Skeletal muscle cell (primary cell): ENCODE measurements at places on chromosomes 5 and 9.

DNA sequence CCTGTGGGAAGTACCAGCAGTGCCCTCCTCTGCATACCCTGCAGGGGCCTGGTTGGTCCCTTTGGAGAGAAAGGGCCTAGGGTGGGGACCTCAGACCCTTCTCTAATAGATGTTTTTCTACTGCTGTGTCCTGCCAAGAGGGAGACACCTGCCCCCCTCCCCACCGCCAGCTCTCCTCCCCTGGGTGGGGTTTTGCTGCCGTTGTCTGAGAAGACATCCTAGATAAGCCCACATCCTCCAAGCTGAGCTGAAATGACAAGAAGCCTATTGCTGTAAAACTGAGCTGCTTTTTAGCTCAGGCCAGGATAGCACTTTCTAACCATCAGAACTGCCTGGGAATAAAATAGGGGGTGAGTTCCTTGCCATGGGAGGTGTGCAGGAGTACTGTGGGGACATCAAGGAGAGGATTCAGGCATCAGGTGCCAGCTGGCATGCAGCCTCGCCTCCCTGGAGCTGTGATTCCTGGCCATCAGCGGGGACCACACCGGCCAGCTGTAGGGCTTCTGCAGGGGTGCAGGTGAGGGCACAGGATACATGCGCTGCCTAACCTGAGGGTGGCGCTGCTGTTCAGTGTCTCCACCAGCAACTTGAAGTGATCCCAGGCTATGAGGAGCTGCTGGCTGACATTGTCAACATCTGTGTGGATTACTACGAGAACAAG lies 37.9 kb downstream of the CYFIP2 start:
- DNase-seq: no peak

DNA sequence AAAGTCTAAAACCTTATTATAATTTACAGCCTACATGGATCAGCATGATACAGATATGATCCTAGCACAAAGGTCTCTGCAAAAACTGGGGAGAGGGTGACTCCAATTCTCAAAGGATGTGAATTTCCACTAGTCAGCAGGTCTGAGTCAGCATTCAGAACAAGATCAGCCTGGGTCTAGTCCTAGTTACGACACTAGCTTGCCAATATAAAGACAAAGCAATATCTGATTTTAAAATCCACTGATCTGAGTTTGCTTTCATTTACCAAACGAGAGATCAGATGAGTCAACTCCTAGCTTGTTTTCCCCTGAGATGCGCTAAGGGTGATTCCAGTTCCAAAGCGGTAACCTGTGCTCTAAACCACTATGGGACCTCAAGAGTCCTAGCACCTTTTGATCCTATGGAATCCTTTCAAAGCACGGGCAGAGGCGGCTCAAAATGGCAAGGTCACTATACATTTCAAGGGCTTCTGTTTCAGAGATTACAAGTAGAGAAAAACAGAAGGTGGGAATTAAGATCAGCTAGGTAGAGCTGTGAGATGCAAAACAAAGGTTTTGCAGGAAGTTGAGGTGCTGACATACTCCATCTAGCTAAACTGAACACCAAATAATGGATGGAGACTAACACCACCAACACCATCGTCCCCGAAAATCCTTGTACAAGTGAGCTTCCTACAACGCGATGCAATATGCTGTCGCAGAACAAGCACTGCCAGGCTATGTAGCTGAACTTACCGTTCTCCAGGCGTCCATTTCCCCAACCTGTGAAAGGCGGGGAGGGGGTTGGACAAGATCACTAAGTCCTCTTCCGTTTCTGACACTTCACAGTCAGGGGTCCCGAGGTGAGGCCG lies 906 bp downstream of the SLC25A51 start:
- no peak for DNase-seq

- DNase-seq: no peak
Measured at GRCh38 chr5:132628814-132629213, 29.2 kb upstream of the IL13 start.

GRCh38 chr9:69363191-69363590 lies 38.2 kb downstream of the ENTREP1 start:
- no peak for DNase-seq

DNA sequence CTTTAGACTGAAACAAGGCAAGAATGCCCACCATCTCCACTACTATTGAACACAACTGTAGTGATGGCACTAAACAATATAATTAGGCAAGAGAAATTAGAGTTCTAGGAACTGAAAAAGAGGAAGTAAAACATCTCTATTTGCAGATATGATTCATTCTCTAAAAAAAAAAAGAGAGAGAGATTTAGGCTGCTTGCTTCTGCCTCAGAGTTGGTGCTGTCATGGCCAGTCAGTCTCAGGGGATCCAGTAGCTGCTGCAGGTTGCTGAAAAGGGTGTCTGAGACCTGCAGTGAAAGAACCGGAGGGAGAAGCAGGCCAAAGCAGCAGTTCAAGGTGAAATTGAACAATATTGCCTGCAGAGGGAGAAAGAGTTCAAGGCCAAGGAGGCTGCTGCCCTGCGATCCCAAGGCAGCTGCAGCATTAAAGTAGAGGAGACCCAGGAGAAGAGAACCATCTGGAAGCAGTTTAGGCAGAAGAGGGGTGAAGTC lies 72.5 kb downstream of the AP3B1 start:
- DNase-seq: no peak

- peak; percentile 35 for DNase-seq
Measured at GRCh38 chr5:106894964-106895363, 775.8 kb downstream of the EFNA5 start.

DNA sequence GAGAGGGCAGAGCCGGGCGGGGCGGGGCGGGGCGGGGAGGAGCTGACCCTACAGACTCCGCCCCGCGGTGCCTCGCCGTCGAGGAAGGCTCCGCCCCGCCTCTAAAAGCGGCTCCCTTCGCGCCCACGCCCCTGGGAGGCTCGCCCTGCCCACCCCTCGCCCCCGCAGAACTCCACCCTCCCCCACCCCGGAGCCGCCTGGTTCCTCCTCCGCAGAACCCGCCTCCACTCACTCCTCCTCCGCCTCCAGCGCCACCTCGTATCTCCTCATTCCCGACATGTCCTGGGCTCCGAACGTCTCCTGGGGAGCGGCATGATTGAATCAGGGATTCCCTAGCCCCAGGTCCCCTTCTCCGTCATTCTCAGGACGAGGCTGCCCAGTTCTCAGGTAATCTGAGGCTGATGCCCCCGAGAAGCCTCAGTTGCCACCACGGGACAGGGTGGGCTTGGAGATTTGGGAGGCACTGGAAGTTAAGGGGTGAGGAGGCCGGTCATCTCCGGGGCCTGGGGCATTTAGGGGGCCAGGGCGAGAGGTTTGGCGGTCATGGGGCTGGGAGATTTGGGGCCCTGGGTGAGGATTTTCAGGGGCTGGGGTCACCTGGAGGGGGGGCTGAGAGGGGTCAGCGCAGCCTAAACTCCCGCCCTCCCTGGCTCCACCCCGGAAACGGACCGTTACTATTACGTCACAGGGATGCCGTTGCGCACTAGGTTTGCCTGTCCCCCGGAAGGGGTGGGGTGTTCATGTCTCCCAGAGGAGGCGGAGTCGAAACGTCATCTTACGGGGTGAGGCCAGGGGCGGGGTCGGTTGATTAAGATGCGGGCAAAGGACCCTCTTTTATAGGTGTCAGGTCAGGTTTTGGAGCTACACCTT lies 3.2 kb upstream of the CCL27 start:
- peak; percentile 78 for DNase-seq

DNA sequence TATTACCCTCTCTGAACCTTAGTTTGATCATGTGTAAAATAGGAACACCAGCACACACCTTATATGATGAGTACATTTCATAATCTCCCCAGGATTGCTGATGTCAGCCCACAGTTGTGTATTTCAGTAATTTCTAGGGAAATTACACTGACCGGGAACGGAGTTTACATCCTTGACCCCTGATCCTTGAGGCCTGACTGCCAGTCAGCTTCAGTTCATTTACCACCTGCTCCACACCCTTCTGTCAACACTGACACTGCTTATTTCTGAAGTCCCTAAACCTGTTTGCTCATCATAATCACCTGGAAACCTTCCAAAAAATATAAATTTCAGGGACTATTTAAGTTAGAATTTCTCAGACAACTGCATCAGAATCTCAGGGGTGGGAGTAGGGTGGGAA lies 55.3 kb downstream of the ZNF622 start:
- no peak for DNase-seq

- peak; percentile 40 for DNase-seq
Measured at GRCh38 chr9:37466037-37466709, 923 bp upstream of the ZBTB5 start.

- DNase-seq: no peak
Measured at GRCh38 chr5:141359790-141360426, at the start of gene PCDHGB2. Gene PCDHGB2 (plus strand): TSS chr5:141359994. CDS start chr5:141360136, 142 bp downstream.

DNA sequence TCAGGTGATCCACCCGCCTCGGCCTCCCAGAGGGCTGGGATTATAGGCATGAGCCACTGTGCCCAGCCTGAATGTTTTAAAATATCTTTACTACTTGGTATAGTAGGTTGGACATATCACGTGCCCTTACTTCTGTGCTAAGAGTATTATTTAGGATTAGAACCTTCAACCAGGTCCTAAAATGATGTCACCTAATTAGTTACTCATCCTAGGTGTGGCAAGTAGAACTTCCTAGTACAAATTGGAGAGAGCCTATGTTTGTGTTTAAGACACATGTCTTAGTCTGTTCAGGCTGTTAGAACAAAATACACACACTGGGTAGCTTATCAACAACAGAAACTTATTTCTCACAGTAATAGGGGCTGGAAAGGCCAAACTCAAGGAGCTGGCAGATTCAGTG lies 51.5 kb downstream of the ZFAND5 start:
- no peak for DNase-seq

- DNase-seq: no peak
Measured at GRCh38 chr5:128572930-128573319, 34.9 kb upstream of the FBN2 start.

DNA sequence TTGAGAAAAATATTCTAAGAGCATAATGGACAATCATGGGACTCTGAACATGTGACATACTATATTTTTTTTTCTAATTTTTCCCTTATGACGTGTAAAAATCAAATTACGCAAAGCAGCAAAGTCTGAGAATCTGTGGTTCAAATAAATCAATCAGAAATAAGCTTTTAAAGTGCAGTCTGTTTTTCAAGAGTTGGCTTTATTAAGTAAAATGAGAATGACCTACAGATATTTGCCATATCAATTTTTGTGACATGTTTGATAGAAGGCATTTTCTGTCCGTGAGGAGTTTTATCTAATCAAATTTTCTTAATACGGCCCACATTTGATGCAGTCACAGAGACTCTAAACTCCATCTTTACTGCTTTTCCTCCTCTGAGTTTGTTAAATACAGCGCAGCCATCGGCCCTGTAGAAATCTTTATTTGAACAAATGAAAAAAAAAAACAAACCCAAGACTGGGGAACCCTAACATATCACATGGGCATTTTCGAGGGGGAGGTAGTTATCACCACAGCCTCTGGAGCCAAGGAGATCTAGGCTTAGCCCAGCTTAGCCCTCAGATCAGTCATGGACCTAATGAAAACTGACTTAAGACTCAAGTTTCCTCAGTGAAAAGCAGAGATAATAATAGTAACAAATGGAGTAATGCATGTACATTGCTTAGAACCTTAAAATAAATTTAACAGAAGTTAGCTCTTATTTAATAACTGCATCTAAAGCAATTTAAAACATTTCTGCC lies 263.6 kb upstream of the C9orf72 start:
- no peak for DNase-seq

- DNase-seq: no peak
Measured at GRCh38 chr5:73437101-73437776, 11.3 kb downstream of the FOXD1 start.

DNA sequence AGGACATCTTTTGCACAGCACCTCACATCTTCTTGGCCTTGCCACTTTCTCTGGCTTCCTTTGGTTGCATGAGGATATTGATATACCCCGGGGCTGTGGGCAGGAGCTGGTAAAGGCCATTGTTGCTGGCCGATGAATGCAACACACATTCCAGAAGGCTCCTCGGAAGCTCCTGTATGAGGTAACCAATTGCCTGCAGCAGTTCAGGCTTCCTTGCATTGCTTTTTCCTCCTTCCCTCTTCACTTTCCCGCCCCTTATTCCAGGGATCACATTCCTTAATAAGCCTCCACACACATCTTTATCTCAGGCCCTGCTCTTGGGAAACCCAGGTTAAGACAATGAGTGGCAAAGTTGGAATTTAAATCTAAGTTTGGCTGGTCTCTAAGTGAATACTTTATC lies 505.4 kb upstream of the CLINT1 start:
- no peak for DNase-seq

GRCh38 chr9:97529363-97530076 lies 28.1 kb downstream of the TMOD1 start:
- no peak for DNase-seq
